Globus pallidus (tissue), 1 donor: ENCODE measurements at places on chromosomes 13 and 19.

DNA sequence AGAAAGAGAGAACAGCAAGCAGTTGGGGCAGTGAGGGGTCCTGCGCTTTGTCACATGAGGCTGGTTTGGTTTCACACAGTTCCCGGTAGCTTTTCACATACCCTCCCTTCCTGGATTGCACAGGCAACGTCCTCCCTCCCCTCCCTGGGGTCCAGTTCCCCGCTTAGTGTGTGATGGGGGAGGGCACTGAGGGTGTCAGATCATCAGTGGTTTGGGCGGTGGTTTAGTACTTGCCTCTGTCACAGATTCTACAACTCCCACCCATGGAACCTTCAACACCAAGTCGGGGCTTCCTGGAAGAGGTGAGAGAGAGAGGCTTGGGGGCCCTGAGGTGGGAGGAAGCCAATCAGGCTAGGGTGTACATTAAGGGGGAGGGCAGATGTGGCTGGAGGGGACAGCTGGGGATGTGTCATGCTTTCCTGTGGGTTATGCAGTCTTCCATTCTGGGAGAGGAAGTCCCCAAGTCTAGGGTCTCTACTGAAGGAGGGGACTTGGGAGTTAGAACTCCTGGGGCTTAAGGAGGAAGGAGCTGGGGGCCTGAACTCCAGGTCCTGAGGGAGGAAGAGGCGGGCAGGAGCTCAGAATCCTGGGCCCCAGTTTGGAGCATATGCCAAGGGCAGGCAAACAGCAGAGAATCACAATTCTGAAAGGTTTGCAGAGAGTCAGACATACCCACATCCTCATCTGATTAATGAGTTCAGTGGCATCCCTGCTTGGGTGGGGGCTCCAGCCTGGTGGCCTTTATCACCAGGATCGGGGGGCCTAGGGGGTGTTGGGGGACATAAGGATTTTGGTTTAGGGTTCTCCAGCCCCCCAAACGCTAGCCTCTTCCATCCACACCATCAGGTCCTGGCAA is at the start of gene NKG7:
Gene NKG7, minus strand, starts transcription at position 6 of the 856 bp plus-strand sequence. CDS start 119 bp downstream, outside the sequence.
- no peak for DNase-seq

- peak; percentile 18 for DNase-seq
These were observed 270.0 kb upstream of the PCDH20 start for GRCh38 chr13:61685682-61686012.

GRCh38 chr13:114264886-114265611 is 16.4 kb upstream of the UPF3A start:
- DNase-seq, result no peak

DNA sequence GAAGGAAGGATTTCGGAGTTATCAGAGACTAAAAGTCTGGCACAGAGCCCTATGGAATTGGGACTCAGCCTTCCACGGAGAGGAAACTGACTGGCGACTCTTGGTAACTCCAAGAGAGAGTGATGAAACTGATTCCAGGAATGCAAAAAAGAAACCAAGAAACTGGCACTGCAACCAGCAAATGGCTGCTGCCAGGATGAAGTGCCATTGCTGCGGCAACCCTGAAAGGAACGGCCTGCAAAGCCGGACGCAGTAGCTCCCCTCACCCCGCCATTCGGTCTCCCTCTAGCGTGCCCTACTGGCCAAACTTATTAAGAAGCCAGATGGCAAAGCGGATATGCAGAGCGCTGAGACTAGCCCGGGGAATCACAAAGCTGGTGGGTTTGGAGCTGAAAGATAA is 236.0 kb downstream of the PCDH9 start:
- peak; percentile 96 for DNase-seq

DNA sequence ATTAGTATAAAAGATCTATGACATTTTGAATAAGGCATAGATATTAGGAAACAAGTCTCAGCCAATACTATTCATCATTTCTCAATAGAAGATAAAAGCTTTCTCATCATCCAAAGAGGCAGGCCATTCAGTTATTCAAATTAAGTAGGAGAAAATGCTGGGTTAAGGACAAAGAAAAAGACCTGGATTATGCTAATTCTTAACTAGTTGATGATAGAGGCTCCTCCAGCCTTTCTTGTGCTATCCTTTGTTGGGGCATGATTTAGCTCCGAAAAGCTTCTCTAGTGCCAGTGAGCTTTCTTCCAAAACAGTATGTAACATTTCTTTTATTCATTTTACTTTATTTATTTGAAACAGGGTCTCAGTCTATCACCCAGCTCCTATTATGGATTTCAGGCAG is 223.0 kb downstream of the DCLK1 start:
- no peak for DNase-seq

GRCh38 chr13:76913898-76914297 is 27.7 kb upstream of the KCTD12 start:
- DNase-seq, result no peak

GRCh38 chr19:44735011-44735410 is 13.5 kb upstream of the BCL3 start:
- no peak for DNase-seq

GRCh38 chr19:43941209-43941608 is 6.1 kb upstream of the ZNF45 start:
- DNase-seq, result no peak

DNA sequence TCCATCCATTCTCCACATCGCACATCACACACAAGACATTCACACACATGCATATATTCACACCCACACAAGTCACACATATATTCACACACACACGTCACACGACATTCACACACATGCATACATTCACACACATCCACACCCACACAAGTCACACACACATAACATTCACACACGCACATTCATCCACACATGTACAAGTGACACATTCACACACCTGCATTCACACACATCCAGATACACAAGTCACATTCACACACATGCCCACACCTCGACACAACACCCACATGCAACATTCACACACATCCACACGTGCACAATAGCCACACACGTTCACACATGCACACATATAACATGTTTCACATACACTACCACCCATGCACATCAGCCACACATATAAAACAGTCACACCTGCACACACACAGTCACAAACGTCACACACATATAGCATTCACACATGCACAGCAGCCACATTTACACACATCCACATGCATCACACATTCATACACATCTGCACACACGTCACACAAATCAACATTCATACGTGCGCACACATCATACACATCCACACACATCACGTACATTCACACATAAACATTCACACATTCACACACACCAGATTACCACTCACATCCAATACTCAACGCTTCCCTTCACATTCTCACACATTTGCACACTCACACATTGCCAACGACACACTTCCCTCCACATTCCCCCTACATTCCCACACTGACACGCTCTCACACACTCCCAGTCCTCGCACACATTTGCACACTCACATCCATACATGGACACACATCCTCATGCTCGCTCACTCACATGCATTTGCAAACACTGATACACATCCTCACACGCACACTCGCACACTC is 41.0 kb downstream of the ANKRD10 start:
- DNase-seq, result no peak
